Activated naive CD8-positive, alpha-beta T cell treated with anti-CD3 and anti-CD28 coated beads, Interleukin-2, amount 50 U/mL, for 24 hours (primary cell): ENCODE measurements at places on chromosomes 1 and 21.

- DNase-seq, result no peak
Observed at GRCh38 chr1:9659328-9659727, 7.8 kb downstream of the PIK3CD start.

- DNase-seq, result no peak
Observed at GRCh38 chr21:33687634-33688033, 45.3 kb downstream of the ITSN1 start.

DNA sequence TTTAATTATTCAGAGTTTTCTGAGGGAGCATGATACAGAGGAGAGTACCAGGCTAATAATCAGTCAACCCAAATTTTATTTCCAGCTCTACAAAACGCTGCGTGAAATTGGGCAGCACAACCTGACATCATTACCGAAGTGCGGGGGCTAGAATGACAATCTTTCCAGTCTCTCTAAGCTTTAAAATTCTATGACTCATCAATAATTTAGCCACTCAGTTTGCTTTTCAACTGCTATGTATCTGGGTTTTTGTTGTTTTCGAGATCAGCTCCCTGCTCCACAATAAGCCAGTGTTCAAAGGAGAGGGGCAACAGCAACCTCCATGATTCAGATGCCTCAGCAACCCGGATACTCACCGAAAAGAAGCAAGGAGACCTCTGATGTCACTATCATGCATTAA is 13.9 kb downstream of the SORT1 start:
- no peak for DNase-seq

DNA sequence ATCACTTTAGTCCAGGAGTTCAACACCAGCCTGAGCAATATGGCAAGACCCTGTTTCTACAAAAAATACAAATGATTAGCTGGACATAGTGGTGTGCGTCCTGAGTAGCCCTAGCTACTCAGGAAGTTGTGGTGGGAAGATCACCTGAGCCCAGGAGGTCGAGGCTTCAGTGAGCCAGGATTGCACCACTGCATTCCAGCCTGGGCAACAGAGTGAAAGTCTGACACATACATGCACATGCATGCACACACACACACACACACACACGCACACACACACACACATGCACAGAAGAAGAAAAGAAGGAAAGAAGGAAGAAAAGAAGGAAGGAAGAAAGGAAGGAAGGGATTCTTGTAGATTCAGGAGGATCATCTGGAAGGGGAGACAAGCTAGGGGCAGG is 104.4 kb upstream of the USP25 start:
- DNase-seq, result no peak

- DNase-seq, result no peak
Observed at GRCh38 chr21:31254131-31254530, 89.9 kb downstream of the TIAM1 start.
